ENCODE measurements at places on chromosomes 1 and 21.

GRCh38 chr1:35049116-35049515, 17.4 kb upstream of the ZMYM6 start:
- DNase-seq: peak; percentile 41

GRCh38 chr1:185238447-185238846, 78.6 kb downstream of the IVNS1ABP start:
- peak; percentile 39 for DNase-seq

DNA sequence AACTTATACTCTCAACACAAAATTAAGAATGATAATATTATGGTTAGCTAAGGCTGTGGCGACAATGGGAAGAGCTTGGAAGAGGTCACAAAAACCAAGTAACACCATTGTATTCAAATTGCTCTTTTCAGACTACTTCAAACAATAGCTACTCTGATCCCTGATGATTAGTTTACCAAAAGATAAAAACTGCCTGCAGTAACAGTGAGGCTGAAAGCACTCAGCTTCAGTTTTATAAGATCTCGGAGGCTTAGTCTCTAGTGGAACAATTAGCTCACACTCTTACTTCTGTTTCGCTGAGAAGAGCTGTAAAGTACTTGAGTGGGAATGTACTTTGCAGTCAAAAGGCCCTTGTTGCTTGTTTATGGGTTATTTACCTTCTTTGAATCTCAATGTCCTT, 278.5 kb downstream of the LRRC7 start:
- no peak for DNase-seq

DNA sequence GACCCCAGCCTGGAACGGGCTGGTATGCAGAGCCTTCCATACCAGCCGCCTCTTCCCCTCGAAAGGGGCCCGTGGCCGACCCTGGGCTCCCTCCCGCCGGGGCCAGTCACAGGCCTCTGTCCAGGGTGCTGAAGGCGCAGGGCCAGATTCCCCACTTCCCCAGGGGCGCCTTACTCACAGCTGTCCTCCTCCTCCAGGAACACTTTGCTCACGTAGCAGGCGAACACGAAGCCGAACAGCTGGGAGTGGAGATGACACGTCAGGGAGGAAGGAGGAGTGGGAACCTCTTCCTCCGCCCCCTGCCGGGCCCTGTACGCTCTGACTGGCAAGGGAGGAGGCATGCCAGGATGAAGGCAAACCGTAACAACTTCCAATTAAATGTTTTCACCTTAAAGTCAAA, 57.3 kb downstream of the NKAIN1 start:
- DNase-seq: peak; percentile 96

GRCh38 chr1:59143133-59143487, 153.8 kb upstream of the FGGY start:
- peak; percentile 99 for DNase-seq

DNA sequence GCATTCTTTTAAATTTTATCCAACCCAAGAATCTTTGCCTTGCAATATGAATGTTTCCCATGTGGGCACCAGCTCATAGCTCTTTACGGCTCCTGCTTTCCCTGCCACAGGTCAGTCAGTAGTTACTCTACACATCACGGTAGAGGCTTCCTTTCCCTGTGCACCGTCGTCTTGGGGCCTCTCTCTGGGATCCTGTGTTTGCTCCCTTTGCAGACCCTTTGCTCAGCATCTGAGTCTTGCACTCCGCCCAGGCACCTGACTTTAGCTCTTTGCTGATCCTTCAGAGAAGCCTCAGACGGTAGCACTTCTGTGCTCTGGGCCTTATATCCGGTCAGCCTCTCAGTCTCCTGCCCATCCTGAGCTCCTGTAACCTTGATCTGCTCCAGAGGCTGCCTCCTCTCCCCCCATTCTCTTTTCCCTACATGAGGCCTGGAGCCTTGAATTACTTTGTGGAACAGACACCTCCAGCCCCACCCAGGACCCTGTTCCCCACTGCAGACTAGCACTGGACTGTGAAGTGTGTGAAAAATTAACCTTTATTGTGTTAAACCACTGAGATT, 183.5 kb upstream of the HMGB4 start:
- no peak for DNase-seq

DNA sequence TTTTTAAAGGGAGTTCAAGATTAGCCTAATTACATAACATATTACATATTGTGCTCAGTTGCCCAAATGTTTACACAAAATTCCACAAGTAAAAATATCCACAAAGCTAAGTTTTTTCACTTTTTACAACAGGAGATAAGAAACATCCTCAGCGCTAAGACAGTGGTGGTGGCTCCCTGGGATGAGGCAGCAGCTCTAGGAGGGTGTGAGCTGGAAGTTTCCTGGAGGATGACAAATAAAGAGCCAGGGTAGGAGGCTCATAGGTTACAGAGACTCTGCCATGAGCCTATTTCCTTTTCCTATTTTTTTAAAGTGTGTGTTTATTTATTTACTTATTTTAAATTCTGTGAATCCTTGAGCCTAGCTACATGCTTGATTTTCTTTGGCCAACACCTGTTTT, 91.7 kb downstream of the COL24A1 start:
- DNase-seq: no peak

- DNase-seq: no peak
Measured at GRCh38 chr21:39840373-39841097, 26.7 kb upstream of the PCP4 start.

GRCh38 chr1:22533244-22533895, 29.9 kb upstream of the EPHA8 start:
- DNase-seq: no peak

DNA sequence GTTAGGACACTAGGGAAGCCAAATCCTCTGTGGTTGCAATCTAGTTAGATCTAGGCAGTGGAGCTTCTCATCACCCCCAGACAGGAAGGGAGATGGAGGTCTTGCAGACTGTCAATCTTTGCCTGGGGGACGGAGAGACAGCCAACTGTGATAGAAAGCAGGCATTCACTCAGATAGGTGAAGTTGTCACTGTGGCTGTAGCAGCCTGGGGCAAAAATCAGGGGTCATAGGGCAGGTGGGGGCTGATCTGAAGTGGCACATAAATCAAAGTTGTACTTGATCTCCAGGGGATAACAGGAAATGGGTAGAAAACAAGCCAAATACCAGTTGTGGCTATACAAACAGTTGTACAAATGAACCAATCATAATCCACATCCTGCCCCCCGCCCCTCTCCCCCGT, 620.9 kb upstream of the USP24 start:
- DNase-seq: no peak

GRCh38 chr1:10471411-10472219, 714 bp downstream of the DFFA start:
- DNase-seq: peak; percentile 34

- DNase-seq: no peak
Measured at GRCh38 chr1:230266456-230266855, 159.7 kb downstream of the PGBD5 start.

DNA sequence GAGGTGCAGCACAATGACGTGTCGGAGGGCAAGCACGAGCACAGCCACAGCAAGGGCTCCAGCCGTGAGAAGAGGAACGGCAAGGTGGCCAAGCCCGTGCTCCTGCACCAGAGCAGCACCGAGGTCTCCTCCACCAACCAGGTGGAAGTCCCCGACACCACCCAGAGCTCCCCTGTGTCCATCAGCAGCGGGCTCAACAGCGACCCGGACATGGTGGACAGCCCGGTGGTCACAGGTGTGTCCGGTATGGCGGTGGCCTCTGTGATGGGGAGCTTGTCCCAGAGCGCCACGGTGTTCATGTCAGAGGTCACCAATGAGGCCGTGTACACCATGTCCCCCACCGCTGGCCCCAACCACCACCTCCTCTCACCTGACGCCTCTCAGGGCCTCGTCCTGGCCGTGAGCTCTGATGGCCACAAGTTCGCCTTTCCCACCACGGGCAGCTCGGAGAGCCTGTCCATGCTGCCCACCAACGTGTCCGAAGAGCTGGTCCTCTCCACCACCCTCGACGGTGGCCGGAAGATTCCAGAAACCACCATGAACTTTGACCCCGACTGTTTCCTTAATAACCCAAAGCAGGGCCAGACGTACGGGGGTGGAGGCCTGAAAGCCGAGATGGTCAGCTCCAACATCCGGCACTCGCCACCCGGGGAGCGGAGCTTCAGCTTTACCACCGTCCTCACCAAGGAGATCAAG, 107.5 kb upstream of the VAMP3 start:
- DNase-seq: no peak

GRCh38 chr1:18830596-18830995, 28.9 kb downstream of the TAS1R2 start:
- no peak for DNase-seq

DNA sequence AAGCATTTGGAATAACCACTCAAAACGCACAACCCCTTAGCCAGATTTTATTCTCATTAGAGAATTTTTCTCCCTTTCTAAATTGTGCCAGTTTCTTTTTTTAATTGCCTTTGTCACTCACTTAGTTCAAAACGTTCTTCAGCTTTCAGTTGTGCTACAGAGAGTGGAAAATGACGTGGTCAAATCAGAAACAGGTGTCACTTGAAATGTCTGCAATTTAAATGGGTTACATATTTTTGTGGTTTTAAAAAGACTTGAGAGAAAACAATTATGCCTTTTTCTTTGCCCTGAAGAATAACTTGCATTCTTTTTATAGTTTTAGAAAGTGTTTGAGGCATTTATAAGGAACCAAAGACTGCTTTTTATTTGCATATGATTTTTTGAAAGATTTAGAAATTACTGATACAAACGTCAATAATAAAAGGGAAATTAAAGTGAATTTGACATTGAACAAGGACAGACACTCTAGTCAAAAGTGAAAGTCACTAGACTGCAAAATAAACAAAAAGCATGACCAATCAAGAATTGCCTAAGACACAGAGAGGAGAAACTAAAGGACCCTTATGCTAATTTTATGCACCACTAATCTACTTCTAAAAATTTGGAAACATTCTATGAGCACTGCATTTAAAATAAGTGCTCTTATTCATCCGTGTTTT, 191.0 kb downstream of the TPR start:
- DNase-seq: peak; percentile 77

GRCh38 chr1:17405898-17406759, 33.3 kb downstream of the RCC2 start:
- peak; percentile 54 for DNase-seq

DNA sequence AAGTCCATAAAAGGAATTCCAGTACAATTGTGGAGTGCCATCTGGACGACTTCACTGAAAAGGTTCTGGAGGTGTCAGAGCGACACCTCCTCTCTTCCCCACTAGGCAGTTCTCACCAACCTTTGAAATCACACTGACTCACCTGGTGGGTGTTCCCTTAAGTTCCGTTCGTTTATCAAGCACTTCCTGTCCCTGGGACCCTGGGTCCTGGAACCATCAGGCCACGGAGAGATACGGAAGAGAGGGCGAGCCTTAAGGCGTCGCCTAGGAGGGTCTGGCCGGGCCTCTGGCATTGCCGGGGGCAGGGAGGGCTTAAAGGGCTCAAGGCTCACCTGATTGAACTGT, 317 bp downstream of the SPAG17 start:
- DNase-seq: no peak

GRCh38 chr1:246254854-246255253, 252.2 kb downstream of the SMYD3 start:
- no peak for DNase-seq

DNA sequence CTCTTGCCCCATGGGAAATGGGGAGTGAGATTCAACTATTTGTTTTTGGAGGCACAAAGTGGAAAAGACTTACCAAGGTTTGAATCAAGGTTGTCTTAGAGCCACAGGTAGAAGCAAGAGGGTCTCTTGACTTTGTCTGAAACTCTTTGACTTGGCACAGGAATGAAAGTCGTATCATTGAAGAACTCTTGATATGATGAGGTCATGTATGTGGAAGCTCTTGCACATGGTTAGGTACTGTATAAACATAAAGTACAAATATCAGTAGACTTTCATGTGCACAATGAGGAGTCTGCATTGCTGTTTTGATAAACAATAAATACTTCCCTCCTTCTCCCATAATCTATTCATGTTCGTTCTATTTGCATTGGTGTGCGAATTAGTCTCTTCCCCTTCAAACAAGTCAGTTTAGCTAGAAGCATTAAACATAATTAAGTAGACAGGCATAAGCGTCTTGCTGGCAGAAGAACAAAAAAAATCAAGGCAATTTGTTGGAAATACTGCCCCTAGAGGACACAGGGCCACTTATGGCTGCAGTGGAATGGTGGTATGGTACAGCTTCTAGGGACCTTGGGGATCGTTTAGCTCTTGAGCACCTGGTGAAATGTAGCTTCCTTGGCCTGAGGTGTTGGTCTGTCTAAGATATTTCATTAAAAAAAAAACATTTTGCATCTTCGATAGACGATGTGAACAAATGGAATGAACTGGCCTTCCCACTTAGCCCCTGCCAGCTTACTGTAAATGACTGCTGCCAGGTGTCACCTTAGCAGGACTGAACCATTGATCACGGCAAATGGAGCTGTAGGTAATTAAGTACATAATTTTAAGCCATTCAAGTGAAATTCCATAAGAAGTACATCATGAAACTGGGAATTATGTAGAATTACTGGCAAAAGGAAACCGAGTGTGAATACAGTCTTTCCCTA, 218.0 kb upstream of the GALNT2 start:
- peak; percentile 37 for DNase-seq

DNA sequence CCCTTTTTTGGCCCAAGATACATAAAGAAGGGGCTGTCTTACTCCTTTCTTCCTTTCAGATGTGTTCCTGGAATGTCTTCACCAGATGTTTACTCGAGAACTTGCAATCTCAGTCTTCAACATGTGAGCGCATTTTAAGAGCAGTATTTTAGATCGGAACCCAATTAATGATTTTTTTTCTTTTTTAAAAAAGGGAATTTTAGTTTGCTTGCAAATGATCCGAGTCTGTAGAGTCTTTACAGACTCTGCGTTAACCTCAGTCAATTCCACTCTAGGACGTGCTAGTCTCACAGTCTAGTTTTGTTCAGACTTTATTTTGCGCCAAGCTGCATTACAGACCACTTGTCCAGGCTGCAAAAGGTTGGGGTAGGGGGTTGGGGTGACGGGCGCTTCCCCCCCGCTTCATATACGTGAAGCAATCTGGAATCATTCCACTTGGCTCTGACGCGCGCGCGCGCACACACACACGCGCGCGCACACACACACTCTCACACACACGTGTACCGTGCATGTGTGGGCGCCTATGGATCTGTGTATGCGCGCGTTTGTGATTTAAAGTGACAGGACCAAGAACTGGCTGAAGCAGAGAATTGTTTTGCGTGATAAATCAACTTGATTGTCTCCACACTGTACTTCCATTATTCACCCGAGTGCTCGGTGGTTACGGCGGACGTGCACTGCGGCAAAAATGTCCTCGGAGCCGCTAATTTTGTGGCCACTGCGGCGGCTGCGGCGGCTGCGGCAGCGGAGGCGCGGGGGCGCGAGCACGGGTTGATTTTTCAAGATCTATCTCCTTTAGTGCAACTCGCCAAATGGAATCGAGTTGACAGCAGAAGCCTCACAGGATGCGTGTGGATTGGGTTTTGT, 25.6 kb upstream of the NFIA start:
- DNase-seq: peak; percentile 59

DNA sequence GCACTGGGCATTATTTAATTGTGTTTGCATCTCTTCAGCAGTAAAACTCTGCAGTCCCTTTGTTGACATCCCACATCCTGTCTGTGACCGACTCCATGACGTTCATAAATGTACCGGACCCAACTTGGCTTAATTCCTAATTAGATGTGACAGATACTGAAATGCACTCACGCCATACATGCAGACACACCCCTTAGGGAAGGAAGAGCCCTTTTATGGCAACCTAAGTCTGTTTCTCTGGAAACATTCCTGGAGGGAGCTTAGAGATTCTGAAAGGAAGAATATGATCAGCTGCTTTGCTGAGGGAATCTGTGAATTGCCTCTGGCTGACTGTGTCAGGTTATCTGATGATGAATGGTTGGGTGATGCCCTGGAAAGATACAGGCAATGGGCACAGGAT, 33.4 kb downstream of the ADAMTS5 start:
- no peak for DNase-seq

Measured in fibroblast of mammary gland (primary cell).